NCI-H510A treated with DMSO at 0.1 percent for 48 hours (cell line): ENCODE measurements at places on chromosomes 13 and 19.

GRCh38 chr13:83229574-83230305 is 652.5 kb downstream of the SLITRK1 start:
- no peak for DNase-seq

- DNase-seq, result no peak
These were observed 48.6 kb downstream of the ZNF91 start for GRCh38 chr19:23346696-23347095.

DNA sequence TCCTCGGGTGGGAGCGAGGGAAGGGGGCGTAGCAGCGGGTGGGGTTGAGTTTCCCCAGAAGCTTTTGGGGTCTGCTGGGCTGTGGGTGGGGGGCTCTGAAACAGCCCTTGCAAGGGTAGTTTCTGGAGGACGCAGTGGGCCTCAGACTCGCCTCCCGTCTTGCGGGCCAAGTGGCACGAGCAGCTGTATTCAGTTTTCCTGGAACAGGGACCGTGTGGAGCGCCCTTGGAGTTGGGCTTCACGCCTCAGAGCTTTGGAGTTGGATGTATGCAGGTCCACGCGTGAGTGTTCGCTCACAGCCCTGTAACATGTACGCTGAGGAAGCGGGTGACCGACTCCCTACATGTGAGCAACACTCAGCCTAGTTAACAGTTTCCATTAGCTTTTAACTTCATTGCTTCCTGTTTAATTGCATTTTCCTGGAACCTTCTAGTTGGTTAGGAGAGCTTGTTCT is 603 bp downstream of the TM9SF2 start:
- DNase-seq, result no peak

- no peak for DNase-seq
These were observed 59.1 kb upstream of the TNFRSF19 start for GRCh38 chr13:23510979-23511735.

DNA sequence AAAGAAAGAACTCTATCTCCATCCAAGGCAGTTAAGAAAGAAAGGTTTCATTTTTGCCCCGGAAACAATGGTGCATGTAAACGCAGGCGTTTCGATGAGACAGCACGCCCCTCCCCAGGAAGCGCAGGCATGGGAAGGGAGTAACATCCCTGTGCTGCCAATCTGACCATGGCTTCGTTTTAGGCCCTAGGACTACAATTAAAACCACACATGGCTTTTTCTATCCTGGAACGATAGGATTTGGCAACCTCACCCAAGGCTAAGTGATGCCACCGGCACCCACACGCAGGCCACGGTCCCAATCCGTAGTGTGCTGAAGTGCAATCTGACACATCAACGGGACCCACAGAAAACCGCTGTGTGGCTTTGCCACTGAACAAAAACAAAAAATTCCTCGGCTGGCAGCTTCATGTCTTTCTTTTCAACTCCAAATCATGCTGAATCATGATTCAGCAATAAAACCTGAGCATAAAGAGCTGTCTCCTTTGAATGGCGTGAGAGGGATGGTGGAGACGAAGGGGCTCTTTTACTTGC is 24.2 kb downstream of the RANBP3 start:
- peak; percentile 61 for DNase-seq
